ENCODE measurements at places on chromosomes 5 and 9.
A peak's percentile ranks its signal among the peaks of the same experiment; 100 is the strongest.

GRCh38 chr5:100643473-100643872, 108.3 kb downstream of the FAM174A start:
- DNase-seq, result no peak

DNA sequence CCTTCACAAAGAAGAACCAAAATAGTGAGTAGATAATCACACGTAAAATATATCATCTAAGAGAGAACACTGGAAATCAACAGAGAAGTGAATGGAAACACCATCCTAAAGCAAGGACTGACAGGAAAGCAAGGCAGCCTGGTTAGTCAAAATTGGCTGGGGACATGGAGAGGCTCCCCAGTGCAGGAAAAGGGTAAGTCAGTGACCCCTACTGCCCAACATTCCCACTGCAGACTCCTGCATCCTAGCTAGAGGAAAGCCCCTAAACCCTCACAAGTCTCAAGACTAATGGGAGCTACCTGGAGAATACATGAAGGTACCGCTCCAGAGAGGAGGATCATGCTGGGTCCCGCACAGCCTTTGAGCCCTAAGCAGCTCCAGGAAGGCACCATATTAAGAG, 60.1 kb downstream of the ZDHHC21 start:
- no peak for DNase-seq

DNA sequence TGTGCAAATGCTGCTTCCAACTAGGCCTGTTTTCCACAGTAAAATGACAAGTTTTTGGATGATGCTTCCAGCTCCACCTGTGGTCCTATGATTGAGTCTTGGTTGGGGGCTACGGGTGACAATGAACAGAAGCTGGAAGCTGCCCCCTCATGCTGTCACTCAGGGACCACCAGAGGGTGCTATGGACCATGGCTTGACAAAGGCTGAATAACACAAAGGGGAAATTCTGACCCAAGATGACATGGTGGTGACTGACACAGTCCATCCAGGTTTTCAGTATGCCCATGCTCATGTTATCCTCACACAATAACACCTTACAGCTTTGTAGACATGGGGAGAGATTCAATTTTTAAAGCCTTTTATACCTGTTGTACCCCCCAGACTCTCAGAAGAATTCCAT, 23.9 kb upstream of the SAP30L start:
- DNase-seq, result peak; percentile 12

DNA sequence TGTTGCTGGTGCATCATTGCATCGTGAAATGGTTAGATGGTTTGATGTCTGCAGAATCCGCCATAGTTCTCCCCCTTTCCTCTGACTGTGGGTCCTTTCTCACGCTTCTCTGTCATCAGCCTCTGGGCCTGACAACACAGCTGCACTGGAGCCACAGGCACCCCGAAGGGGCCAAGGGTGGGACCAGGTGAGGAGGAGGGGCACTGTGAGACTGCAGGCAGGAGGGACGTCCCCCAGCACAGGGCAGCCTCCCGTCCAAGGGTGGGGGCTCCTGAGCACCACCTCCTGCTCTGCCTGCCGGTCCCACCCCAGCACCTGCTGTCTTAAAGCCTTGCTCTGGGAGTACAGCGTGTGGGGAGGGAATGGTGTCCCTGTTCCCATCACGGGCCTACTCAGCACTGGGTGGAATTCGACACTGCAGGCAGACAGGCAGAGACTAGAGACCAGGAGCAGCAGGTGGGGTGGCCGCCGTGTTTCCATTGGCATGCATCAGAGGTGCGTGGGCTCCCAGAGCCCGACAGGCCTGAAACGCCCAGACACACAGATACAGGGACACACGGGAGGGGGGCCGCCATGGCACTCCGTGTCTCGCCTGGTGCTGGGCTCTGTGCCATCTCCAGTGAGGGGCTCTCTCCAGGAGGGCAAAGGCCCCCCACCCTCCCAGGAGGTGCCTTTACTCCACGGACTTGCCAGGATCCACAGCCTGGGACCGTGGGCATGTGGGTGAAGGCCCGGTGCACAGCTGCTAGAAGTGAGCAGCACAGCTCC, 15.0 kb downstream of the CACNA1B start:
- peak; percentile 1 for DNase-seq

GRCh38 chr9:22169727-22170503, 160.8 kb upstream of the CDKN2B start:
- DNase-seq, result no peak

DNA sequence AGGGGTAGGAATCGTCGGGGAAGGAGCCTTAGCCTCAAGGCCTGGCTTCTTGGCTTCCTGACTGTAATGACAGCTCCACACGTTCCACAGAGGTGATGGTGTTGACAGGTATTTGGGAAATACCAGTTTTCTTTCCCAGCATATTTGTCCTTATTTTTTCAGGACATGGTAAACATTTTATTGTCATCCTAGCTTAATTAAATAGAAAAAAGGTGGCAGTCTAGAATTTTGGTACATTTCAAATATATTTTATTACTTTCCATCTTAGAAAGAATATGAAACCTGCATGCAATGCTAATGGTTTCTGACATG, 8.4 kb downstream of the CXCL14 start:
- no peak for DNase-seq

All from myocyte (in vitro differentiated cells).